ENCODE measurements at places on chromosomes 7 and 10.

GRCh38 chr7:30446266-30446665 is 32.3 kb downstream of the NOD1 start:
- DNase-seq = no peak

- DNase-seq = no peak
Observed at GRCh38 chr10:2529945-2530344, 537.4 kb upstream of the PFKP start.

- no peak for DNase-seq
Observed at GRCh38 chr10:27506280-27506679, 2.2 kb downstream of the RAB18 start.

- no peak for DNase-seq
Observed at GRCh38 chr7:44505595-44505994, 15.1 kb upstream of the NUDCD3 start.

DNA sequence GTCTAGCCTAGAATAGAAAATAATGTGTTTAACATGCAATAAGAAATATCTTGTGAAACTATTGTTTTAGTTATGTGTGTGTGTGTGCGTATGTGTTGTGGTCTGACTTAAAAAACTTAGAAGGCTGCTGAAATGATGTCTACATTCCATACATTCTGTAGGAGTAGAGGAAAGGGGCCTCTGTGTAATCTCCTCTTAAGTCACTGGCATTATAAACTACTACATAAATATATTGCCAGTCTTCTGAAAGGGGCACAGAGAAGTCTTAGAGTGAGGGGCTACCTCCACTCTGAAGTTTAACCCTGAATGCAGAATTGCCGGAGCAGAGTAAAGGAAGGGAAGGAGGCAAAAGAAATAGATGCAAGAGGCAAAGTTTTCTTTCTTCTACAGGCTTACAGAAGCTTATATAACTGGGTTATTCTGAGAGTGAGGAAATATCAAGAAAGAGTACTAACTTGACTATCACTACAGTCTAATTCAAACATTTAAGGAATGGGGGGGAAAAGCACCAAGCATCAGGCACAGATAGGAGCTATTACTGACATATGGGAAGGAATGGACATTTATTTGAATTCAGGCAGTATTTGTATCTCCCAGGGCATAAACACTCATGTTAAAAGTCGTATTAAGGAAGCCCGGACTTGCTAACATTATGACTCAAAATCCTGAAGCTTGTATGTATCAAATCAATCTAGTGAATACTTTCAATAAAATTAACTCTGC is 75.7 kb downstream of the DNAJC1 start:
- DNase-seq = no peak

GRCh38 chr7:19670806-19671205 is 38.0 kb downstream of the POLR1F start:
- no peak for DNase-seq

DNA sequence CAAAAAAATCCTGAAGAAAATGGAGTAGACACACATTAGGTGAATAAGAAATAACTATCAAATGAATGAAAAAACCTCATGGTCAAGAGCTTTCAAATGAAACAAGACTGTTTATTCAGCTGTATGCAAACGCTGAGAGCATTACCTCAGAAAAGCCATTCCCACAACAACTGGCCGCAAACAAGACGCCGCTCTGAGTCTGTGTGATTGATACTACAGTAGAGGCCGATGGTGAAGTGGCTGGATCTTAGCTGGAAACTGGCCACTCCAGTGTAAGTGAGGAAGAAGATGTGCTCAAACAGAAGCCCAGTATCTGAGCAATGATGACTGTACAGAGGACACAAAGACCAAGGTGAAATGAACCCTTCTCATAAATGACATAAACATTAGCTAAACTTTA is 252.4 kb upstream of the GHITM start:
- no peak for DNase-seq

DNA sequence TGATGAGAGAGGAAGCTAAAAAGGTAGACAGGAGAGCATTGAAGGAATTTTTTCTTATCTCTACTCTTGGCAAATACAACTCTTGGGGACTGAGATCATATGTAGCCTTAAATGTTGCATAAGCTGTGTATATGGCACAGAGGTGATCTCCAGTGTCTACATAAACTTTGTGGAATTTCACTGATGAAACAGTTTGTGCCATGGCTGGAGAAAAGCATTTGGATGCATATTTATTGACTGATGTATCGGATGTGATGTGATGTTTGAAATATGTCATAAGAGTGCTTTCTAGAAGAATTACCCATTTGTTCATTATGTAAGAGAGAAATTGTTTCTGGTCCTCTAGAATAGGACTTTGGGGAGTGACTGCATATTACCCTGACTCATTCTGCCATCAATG is 244.9 kb upstream of the LRRTM3 start:
- no peak for DNase-seq

DNA sequence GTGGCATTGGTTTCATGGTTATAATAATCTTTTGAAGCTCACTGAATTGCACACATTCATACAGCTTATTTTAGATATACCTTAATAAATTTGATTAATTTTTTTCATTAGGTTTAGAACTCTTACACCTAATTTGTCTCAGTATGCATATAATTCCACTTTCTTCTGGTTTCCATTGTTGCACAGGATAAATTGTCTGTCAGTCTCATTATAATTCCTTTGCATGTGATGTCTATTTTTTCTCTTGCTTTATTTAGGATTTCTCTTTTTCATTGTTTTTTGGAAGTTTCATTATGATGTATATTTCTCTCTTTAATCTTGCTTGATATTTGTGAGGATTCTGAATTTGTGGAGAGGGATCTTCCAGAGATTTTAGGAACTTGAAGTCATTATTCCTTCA is 84.7 kb downstream of the ARL5B start:
- DNase-seq = no peak

- DNase-seq = no peak
Observed at GRCh38 chr10:4354382-4354812, 471.6 kb upstream of the AKR1E2 start.

- DNase-seq = no peak
Observed at GRCh38 chr10:82361256-82361655, 486.3 kb downstream of the NRG3 start.

DNA sequence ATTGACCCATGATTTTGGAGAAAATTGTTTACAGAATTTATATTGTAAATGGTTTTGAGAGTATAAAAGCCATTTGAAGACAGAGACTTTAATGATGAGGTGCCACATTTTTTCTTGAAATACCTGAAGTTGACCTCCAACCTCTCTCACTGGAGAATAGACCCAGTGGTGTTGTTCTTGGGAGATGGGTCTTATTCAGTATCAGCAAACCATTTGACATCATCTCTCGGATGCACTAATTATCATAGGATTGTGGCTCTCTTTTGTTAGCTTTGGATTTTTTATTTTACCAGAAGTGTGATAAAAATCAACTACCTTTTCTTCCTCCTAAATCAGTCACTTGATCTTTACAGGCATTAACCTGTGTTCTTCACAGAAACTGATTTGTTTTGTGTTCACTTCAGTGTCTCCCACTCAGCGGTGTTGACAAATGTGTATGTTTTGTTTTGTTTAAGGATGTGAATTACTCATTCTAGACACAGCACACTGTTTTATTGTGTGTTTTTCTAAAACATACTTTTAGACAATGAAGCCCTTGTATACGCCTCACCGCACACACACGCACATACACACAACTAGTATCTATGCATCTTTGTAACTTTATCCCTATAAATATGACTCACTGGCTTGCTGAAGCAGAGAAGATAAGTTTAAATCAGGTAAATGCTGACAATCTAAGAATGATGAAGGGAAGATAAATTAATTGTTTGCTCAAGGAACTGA is 455.6 kb downstream of the INHBA start:
- no peak for DNase-seq
